Adrenal gland (tissue), 19 donors: ENCODE measurements at places on chromosomes 13 and 19. TPM values are rescaled to one million over a fixed set of nuclear protein-coding genes. Genes with fewer than 3 reads are reported as not detected.

DNA sequence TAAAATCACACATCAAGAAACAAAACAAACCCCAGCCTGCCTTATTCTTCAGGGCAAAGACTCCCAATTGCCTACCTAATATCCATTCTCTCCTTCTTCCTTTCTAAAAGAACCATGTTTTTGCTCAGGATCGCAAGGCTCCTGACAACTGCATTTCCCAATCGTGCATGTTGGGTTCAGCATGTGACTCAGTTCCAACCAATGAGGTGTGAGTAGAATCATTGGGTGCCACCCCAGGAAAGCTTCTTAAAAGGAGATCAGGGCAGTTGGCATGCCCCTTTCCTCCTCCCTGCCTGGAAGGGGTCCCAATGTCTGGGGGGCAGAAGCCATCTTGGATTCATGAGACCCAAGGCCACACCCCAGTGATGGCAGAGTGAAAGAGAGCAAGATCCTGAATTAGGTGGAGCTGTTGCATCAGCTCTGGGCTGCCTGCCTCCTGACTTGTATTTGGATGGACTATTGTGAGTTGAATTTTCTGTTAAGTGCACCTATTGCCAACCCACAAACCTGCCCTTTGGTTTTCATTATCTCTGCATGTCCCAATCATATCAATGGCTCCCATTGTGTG is 26.0 kb upstream of the UBAC2 start:
- no peak for DNase-seq

Gene LRRC63
- total RNA-seq: 0.26 TPM

GRCh38 chr13:104477261-104477660 is 1411.0 kb upstream of the SLC10A2 start:
- DNase-seq: no peak

DNA sequence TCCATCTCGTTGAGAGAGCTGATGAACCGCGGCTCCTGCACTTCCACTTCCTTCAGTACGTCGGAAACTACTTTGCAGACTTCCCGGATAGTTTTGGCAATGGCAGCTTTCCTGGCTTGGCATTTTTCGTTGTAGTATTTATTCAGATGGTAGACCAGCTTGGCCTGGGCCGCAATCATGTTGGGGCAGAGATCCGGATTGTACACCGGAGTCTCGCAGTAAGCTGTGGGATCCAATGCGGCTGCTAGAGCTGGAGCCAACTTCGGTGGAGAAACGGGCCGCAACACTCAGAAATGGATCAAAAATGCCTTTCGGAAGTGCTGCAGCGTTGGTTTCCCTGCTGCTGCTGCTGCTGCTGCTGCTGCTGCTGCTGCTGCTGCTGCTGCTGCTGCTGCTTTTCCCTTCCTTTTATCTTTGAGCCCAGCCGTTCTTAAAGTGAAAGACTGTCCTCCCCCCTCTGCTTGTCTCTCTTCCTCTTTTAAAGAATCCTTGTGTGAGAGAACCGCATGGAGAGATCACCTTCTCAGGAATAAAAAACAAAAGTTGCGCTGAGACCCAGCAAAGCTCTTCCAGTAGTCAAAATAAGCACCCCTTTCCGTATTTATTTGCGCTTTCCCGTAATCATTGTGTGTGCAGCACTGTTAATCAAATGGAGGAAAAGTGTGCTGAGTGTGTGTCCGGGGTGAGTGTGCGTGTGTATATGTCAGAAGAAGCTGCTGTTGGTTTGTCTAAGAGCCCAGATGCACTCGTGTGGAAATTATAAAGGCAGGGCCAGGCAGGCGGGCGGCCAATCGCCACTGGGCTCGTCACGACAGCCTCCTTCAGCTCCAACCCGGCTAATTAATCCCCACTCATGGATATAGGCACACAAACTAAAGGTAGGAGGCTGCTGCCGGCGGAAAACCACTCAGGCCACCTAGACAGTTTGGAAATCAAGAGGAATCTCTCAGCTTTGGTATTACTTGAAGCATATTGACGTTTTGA is at the start of gene MAB21L1:
MAB21L1 (minus strand) TSS at position 730 of the 984 bp plus-strand sequence; CDS start at position 179, 551 bp downstream.
- DNase-seq: no peak

Gene NCAN
- total RNA-seq: not detected

DNA sequence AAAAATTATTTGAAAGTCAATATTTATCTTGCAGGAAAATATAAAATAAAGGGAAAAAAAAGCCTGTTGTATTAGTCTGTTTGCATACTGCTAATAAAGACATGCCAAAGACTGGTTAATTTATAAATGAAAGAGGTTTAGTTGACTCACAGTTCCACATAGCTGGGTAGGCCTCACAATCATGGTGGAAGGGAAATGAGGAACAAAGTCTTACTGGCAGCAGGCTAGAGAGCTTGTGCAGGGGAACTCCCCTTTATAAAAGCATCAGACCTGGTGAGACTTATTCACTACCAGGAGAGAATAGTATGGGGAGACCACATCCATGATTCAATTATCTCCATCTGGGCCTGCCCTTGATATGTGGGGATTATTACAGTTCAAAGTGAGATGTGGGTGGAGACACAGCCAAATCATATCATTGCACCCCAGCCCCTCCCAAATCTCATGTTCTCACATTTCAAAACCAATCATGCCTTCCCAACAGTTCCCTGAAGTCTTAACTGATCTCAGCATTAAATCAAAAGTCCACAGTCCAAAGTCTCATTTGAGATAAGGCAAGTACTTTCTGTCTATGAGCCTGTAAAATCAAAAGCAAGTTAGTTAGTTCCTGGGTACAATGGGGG is 1416.5 kb upstream of the SPRY2 start:
- no peak for DNase-seq
